ENCODE measurements at places on chromosomes 11 and 22.

- DNase-seq = no peak
Observed at GRCh38 chr11:36363361-36364268, 67.5 kb downstream of the PRR5L start.

DNA sequence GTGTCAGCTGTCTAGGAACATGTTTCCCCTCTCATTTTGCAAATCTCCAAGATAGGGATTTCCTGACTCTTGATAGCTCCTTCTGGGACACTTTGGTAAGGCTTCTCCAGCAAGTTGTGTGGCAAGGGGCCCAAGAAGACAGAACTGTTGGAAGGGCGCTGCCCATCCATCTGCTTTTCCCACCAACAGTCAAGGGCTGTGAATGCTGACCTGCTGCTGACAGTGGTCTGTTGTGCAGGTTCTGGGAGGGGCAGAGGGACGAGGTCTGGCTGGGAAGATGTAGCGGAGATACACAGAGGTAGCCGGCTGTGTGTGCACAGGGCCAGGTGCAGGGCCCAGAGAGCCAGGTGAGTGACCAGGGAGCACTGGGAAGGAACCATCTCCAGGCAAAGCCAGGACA, 12.2 kb downstream of the BCR start:
- no peak for DNase-seq

DNA sequence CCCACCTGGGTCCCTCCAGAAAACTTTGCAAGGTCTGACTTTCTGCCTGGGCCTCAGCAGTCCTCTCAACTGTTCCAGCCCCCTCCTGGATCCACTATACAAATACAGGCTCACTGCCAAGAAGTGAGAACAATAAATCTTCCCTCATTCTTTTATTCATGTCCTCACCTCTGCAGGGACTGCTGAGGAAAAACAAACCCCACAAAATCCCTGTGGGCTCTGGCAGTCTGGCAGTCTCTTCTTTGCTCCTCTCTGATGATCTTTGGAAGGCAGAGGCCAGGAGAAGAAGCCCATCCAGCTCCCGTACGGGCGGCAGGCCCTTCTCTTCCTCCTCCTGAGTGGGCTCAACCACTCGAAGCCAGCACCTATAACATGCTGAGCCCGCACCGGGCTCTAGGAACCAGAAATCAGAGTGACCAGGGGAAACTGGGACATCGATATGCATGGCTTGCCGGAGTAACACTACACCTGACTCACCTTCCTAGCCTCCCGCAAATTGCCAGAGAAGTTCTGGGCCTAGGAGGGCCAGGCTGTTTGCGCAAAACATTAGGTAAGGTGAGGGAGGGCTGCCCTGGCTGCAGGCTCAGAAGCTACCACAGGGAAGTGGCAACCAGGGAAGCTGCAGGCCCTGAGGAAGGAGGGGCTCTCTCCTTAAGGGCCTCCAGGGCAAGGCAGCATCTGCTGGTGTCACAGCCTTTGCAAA, 24.2 kb downstream of the TMPRSS5 start:
- peak; percentile 72 for DNase-seq

GRCh38 chr22:48624401-48624800, 1203.3 kb downstream of the BRD1 start:
- DNase-seq = no peak

GRCh38 chr11:129286813-129287212, 88.8 kb upstream of the BARX2 start:
- no peak for DNase-seq

DNA sequence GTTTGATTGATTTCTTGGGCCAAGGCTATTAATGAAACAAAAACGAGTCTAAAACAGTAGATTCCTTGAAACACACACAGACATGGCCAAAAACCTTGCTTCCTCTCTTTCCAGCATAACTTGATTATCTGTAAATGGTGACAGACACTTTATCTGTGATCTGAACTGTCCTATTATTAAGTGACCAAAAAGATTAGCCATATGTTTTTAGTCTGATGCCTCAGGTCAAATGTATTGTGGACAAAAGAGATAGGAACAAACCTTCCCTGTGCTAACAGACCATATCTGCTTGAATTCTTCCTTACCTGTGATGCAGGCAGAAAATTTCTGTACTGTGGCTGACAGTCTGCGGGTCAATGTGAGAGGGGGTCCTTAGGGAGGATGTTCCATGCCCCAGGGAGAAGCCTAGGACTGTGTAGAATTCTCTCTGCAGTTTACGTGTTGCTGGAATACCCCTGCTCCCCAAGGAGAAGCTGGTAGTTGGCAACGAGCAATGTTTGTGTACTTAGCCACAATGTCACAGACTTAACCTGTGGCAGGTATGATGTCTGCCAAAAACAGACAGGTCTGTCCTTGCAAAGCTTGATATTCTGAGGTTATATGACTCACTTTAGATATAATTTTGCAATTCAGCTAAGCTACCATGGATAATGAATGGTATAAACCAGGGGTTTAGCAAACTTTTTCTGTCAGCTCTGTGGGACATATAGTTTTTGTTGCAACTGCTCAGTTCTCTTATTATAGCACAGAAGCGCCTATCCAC, 31.2 kb downstream of the C11orf71 start:
- no peak for DNase-seq

DNA sequence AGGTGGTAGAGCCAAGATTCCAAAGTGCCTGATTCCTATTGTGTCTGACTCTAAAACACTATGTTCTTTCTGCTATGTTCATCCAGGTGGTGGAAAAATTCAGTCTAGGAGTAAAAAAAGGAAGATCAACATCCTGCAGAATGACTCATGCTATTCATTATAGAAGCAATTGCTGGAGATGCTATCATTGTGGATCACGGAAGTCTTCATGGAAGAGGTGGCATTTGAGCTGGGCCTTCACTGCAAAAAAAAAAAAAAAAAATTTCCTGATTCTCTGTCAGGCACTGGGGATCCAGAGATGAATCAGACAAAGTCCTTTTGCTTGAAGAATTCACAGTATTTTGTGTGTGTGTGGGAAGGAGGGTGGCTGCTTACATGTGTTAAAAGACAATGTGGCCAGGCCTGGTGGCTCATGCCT, 1.4 kb upstream of the UVRAG start:
- DNase-seq = no peak

DNA sequence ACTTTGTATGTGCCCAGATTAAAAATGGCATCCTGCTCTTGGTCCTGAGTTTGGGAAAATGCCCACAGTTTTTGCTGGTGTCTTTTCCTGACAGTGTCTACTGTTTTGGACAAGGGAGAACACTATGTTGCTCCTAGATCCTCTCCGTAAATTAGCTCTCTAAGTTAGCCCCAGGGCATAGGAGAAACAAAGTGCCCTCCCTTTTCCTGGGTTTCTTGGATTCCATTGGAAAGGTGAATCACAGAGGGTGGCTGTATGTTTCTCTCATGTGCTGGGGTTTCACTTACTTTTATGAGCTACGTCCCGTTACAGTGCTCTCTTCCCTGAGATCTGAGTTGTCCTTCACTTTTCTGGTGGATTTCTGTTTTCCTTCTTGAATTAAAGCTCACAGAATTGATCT, 782.8 kb downstream of the CNTN5 start:
- no peak for DNase-seq

DNA sequence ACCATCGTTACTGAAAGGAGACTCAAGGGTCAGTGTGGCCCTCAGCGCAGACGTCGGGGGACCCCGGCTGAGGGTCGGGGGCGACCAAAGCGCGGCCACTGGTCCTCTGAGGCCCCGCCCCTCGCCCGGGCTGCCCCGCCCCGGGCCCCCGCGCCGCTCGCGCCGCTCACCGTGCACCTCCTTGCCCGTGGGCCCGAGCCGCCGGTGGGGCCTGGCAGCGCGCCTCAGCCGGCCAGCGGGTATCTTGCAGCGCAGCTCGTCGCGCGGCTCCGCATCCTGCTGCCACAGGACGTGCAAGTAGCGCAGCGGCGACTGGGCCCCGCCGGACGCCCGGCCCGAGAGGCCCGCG, 419 bp downstream of the ANKRD54 start:
- DNase-seq = peak; percentile 42

- DNase-seq = no peak
Observed at GRCh38 chr11:77424644-77425043, 49.2 kb downstream of the PAK1 start.

All from umbilical cord (tissue), 2 donors.